ENCODE measurements at places on chromosomes 13 and 19.

GRCh38 chr19:43692877-43693276, 22.9 kb upstream of the PLAUR start:
- DNase-seq: no peak

DNA sequence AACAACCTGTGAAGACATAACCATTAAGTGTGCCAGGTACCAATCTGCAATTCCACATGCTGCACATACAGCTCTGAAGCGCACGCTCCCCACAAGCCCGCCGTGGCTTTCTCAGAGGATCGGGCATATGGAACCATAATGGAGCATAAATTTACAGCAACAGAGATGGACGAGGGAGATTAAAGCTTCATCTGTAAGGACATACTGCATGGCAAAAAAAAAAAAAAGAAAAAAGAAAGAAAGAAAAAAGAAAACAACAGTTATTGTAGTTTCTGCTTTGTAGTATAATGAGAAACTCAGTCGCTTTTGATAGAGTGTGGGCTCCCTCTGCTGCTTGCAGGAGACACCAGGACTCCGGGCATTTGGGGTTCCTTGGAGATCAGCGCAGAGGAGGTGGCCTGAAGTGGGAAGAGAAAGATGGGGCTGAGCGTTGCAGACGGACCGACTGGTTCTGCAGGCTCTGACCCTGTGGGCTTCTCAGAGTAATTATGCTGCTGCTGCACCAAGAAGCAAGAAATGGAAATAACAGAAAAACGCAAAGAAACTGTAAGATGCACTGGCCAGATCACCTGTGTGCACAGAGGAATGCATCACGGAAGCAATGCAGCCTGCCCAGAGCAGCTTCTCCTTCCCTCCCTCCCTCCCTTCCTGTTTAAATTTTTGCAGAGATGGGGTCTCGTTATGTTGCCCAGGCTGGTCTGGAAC, 10.8 kb upstream of the PDCD5 start:
- DNase-seq: peak; percentile 69

- no peak for DNase-seq
These were observed 124.3 kb upstream of the TMTC4 start for GRCh38 chr13:100798739-100799361.

GRCh38 chr19:10353793-10354391, 14.5 kb upstream of the ICAM3 start:
- DNase-seq: peak; percentile 20

GRCh38 chr19:48796298-48797083, 14.3 kb downstream of the BCAT2 start:
- no peak for DNase-seq

Measured in CD4-positive, alpha-beta T cell treated with Interleukin-6 for 4 hours (primary cell).